ENCODE measurements at places on chromosomes 5 and 9.

DNA sequence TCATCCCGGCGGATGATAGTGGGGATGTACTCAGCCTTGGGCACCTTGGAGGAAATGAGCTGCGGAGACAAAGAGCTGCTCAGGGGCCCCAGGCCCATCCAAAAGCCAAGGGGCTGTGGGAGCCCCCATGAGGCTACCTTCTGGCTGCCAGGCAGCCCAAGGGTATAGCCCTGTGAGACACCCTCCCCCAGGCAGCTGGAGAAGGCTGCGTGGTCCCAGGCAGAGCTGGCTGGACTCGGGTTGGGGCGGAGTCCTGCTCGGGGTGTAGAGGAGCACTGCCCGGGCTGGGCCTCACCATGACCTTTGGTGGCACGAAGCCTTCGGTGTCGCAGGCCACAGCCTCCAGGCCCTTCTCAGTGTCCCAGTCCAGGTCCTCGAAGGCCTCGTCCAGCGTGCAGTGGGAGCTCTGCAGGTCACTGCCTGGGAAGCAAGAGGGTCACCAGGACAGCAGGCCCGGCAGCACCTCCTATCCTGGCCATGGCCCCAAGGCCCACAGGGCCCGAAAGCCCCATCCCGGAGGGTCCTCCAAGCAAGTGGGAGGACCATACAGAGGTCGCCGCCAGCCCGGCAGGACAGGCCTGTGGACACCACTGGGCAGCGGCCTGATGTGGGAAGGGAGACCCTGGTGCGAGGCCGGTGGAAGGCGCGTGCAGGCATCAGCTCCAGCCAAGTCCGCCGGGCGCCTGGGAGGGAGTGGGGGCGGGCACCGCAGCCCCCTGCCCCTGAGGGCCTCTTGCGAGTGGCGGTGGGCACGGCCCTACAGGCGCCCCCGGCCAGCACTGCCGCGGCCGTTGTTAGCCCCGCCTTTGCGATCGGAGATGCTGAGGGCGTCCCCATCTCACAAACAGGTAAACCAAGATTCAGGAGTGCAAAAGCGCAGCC, 6.1 kb downstream of the NSMF start:
- DNase-seq, result no peak

DNA sequence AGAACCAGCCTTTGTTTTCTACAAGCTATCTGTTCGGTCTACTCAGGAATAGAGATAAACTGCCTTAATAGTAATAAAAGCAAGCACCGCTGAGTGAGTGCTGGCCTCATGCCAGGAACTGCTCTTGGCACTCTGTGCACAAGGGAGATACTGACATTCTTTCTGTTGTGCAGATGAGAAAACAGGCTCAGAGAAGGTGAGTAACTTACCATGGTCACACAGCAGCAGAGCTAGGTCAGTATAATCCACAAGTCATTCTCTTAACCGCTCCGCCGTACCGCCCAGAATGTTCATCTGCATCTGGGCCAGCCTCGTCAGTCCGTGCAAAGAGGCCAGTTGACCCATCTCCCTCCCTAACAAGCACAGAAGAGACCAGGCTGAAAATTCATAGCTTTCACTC, 27.4 kb downstream of the QRFP start:
- DNase-seq, result no peak

DNA sequence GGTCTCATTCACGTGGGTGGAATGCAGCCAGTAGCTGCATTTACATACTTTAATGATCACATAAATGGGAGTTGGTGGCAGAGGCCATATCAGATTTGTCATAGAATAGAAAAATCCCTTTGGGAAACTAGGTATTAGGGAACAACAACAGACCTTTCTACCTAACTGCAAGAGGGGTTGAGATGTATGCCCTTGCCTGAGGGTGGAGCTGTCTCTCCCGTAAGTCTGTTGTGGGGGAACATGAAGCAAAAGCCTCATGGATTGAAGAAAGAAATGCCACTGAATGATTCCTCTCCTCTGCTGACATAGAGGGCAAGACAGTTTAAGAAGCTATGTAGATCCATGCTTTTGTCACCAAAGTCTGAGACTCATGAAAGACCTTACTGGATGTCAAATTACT, 461.3 kb downstream of the SPOCK1 start:
- no peak for DNase-seq

- DNase-seq, result no peak
Observed at GRCh38 chr9:76218886-76219445, 175.3 kb downstream of the RFK start.

- peak; percentile 2 for DNase-seq
Observed at GRCh38 chr9:81183761-81184160, 505.6 kb downstream of the TLE1 start.

- peak; percentile 75 for DNase-seq
Observed at GRCh38 chr9:69637817-69638200, 34.4 kb downstream of the APBA1 start.

DNA sequence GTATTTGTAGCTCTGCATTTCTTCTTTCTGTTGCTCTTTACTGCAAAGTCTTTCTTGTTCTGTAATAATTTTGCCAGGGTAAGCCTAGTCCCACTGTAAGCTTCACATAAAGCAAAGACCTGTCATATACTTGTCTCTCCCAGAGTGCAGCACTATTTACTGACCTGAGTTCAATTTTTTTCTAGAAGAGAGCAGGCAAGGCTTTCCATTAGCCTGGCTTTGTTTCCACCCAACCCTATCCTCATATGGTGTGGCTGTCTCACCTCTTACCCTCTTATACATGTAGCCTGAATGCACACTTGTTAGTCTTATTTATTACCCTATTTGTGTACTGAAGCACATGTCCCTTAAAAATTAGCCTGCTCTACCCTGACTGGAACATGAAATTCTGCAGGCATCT, 170.4 kb downstream of the EFNA5 start:
- DNase-seq, result no peak

GRCh38 chr5:34986965-34987364, 57.6 kb downstream of the DNAJC21 start:
- DNase-seq, result no peak

DNA sequence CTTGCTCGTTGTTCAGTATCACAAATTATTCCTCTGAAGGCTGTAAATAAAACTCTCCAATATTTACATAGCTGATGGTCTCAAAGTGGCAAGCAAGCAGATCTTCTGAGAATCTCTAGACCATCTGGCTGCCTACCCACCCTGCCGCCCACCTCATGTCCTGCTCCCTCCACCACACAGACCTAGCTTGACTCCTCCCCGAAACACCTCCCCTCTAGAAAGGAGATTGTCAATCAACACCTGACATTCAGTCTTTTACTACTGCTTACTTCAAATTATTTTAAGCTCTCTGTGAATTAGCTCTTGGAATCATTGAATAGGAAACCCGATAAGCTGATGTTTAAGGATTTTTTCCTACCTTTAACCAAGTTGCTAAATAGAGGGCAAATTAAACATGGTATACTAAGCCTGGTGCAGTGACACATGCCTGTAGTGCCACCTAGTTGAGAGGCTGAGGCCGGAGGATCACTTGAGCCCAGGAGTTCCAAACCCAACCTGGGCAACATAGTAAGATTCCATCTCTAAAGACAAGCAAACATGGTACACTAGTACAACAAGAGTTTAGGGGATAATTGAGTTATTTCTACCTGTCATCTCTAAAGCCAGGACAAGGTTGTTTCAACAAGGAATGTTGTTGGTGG, 10.9 kb upstream of the SOWAHA start:
- DNase-seq, result no peak

- peak; percentile 45 for DNase-seq
Observed at GRCh38 chr5:133977858-133978257, 9.4 kb upstream of the C5orf15 start.

DNA sequence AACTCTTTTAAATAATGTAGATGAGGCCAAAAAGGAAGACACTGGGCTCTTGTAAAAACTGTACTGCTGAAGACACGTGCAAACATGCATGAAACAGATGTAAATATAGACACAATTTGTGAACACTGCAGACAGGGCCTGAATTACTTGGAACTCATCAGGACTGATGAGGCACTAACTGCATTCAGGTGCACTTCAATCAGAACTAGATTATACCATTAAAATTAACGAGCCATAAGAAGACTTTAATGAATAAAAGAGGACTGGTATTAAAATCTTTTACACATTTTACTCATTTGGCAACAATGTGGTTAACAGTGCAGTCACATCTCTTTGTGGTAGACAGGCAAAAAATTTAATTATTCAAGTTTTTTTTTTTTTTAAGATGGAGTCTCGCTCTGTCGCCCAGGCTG, 13.4 kb upstream of the ZCCHC9 start:
- no peak for DNase-seq

- DNase-seq, result peak; percentile 26
Observed at GRCh38 chr9:126108240-126108639, 218.4 kb upstream of the MVB12B start.

GRCh38 chr5:170601619-170602018, 97.8 kb downstream of the KCNIP1 start:
- DNase-seq, result no peak

- DNase-seq, result no peak
Observed at GRCh38 chr5:38764937-38765391, 80.8 kb upstream of the OSMR start.

DNA sequence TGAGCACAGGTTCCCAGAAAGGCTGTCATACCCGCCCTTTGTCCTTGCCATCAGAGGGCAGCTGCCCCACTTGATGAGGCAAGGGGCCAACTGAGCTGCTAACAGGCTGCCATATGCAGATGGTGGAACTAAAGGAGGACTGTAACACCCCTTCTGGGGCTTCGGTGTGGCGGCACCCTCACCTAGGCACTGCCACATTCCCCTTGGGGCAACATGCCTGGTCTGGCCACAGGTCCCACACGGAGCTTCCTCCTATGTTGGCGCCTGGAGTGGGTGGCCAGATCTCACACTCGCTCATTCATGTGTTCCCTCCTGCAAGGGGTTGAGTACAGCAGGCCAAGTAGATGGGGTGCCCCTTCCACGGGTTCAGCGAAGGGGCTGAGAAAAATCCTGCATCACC, 777.4 kb upstream of the CHD1 start:
- no peak for DNase-seq

- no peak for DNase-seq
Observed at GRCh38 chr9:120726484-120726883, 12.2 kb upstream of the MEGF9 start.

- DNase-seq, result no peak
Observed at GRCh38 chr5:16757146-16757545, 140.3 kb upstream of the RETREG1 start.

DNA sequence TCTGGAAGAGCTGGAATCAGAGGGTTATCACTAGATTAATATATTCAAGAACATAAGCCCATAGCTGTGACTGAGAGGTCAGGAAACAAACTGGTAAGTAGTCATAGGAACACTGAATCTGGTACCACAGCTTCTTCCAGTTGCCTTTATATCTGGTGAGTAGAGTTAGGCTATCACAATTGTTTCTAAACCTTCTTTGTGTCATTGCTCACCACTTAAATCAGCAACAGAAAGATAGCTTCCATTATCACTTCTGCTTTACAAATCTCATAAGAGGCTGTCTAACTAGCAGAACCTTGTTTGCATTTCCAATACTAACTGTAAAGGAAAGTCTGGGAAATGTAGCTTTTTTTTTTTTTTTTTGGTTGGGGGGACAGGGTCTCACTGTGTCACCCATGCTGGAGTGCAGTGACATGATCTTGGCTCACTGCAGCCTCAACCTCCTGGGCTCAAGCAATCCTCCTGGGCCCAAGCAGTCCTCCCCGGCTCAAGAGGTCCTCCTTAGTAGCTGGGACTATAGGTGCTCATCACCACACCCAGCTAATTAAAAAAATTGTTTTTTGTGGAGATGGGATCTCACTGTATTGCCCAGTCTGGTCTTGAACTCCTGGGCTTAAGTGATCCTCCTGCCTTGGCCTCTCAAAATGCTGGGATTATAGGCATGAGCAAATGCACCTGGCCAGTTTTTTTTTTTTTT, 22.0 kb downstream of the CDC42SE2 start:
- DNase-seq, result no peak

- peak; percentile 68 for DNase-seq
Observed at GRCh38 chr5:76679231-76679630, 36.7 kb upstream of the F2R start.

GRCh38 chr9:90578126-90578815, 64.4 kb downstream of the DIRAS2 start:
- DNase-seq, result no peak

- peak; percentile 67 for DNase-seq
Observed at GRCh38 chr5:119470851-119471451, 18.7 kb downstream of the HSD17B4 start.

- DNase-seq, result no peak
Observed at GRCh38 chr5:112356178-112356956, 62.7 kb downstream of the EPB41L4A start.

- no peak for DNase-seq
Observed at GRCh38 chr5:97094579-97095317, 47.7 kb downstream of the LIX1 start.

DNA sequence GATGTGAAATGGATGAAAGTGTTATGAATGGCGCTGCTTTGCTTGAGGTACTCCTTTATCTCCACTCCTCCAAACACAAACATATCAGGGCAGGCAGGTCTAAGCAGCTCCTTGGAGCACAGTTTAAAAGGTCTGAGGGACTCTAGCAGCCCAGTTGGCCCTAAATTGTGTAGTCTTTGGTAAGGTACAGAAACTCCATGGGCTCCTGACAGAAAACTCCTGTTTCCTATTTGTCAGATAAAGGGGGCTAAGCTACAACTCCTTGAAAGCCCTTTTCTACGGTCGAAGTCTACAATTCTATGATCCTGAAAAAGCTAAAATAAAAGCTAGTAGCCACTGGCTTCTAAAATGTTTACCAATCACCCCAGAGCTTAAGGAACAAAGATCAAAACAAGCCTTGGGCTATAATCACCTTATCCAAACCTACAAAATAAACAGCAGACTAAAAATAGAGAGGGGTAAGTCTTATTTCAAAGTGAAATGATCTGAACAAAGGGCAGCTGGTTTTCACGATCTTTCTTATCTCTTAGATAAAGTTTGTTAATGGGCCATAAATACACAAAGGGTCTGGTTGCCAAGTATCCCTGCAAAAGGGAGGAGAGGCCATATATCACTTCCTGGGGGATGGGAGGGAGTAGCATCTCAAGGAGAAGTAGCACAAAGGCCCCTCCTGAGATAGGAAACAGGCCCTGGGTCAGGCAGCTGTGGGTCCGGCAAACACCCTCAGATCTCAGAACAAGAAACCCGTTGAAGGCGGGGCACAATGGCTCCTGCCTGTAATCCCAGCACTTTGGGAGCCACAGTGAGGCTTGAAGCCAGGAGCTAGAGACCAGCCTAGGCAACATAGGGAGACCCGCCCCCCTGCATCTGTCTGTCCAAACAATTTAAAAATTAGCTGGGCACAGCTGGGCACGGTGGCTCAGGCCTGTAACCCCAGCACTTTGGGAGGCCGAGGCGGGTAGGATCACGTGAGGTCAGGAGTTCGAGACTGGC, 28.3 kb upstream of the DENND4C start:
- DNase-seq, result no peak

GRCh38 chr5:76701298-76701697, 14.6 kb upstream of the F2R start:
- DNase-seq, result peak; percentile 84

All from foreskin fibroblast (primary cell).